NCI-H1694 treated with DMSO at 0.1 percent for 48 hours (cell line): ENCODE measurements at places on chromosomes 11 and 22.

- no peak for DNase-seq
Observed at GRCh38 chr11:70580036-70580805, 181.9 kb downstream of the CTTN start.

- no peak for DNase-seq
Observed at GRCh38 chr11:9259981-9260837, 4.9 kb downstream of the DENND5A start.

- no peak for DNase-seq
Observed at GRCh38 chr11:128920666-128921065, 22.0 kb downstream of the TP53AIP1 start.

GRCh38 chr11:65781152-65781961, 581 bp upstream of the AP5B1 start:
- DNase-seq = no peak

DNA sequence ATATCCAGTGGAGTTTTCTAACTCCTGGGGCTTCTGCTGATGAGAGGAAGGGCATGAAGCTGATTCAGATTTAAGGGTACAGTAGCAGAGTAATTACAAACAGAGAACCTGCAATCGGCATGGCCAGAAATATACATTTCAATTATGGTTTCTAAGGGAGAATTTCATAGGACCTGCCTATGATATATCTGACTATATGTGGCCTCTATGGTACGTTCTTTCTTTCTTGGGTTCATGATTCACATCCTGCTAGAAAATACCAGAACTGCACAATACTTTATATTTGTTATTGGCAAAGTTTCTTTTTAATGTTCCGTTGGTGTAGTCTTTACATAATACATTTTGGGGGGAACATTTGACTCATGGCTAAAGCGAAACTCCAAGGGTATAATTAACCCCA, 63.1 kb upstream of the TTC12 start:
- DNase-seq = no peak

DNA sequence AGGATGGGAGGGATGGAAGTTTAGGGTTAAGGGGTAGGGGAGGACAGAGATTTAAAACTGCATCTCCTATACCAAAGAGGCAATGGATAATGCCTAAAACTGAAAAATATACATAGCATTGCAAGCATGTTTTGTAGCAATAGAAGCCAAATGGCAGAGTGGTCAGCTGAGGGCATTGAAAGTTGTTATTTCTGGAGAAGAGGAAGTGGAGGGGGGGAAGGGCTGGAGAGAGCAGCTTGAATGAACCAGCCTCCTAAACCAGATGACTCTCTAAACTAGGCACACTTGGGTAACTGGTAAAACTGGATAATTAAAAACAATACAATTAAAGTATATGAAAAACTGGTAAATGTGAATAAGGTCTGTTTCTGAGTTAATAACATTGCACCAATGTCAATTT, 70.3 kb upstream of the TP53I11 start:
- DNase-seq = no peak

DNA sequence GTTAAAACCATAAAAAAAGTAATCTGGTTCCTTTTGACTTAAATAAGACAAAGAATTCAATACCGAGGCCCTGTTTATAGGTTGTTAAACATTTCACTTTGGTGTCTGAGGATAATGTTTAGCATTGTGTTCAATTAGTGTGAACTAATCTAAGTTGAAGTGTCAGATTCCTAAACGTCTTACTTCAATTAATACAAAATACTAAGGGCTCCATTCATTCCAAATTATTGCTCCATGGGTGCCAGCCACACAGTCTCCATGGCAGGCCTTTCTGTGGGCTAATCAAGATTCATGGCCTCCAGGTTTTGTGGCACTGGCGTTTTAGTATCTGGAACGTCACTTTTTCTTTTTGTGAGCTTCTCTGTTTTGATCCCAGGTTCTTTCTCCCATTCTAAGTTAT, 89.4 kb downstream of the TMEM135 start:
- no peak for DNase-seq

DNA sequence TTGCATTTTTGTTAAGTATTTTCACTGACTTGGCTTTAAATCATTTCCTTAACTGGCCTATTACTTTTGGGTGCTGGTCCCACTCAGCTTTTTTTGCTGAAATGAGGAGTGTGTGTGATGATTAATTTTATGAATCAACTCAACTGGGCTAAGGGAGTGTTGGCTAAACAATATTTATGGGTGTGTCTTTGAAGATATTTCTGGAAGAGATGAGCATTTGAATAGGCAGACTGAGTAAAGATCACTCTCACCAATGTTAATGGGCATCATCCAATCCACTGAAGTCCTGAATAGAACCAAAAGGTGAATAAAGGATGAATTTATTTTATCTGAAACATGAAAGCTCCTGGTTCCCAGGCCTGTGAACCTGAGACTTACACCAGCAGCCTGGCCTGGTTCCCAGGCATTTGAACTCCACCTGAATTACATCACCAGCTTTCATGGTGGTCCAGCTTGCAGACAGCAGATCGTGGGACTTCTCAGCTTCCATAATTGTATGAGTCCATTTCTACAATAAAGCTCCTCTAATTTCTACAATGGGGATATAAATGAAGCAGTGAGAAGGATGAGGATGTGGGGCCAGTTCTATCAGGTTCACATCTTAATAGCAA, 241.3 kb upstream of the ZC3H12C start:
- DNase-seq = no peak

- DNase-seq = no peak
Observed at GRCh38 chr11:4026389-4026788, 68.2 kb upstream of the RRM1 start.

DNA sequence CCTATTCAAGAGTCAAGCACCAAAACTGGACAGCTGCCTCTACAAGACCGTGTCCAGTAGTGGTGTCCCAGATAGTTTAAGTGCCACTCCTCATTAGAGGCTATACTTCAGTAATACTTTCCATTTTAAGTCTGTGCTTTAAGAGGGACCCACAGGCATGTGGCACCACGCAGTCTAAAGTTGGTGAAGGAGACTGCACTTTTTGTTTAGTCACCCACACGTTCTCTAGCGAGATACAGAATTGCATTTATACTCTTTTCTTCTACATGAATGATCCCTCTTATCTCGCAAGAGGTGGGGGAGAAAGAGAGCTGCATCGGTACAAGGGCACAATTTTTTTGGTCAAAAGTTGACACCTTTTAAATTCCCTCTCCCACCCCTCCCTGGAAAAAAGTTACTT, 41.5 kb downstream of the DDX6 start:
- no peak for DNase-seq

- no peak for DNase-seq
Observed at GRCh38 chr11:128757235-128757711, 63.4 kb downstream of the FLI1 start.

GRCh38 chr11:1055109-1055703, 18.7 kb upstream of the MUC6 start:
- DNase-seq = no peak

DNA sequence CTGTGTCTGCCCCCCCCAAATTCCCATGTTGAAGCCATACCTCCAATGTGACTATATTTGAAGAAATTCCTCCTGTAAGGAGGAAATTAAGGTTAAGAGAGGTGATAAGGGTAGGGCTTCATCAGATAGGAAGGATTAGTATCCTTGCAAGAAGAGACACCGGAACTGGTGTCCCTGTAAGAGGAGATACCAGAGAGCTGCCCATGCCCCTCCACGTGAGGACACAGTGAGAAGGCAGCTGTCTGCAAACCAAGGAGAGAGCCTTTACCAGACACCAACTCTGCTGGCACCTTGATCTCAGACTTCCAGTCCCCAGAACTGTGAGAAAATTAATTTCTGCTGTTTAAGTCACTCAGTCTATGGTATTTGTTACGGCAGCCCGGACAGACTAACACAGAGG, 109.3 kb downstream of the ARFGAP2 start:
- DNase-seq = no peak

DNA sequence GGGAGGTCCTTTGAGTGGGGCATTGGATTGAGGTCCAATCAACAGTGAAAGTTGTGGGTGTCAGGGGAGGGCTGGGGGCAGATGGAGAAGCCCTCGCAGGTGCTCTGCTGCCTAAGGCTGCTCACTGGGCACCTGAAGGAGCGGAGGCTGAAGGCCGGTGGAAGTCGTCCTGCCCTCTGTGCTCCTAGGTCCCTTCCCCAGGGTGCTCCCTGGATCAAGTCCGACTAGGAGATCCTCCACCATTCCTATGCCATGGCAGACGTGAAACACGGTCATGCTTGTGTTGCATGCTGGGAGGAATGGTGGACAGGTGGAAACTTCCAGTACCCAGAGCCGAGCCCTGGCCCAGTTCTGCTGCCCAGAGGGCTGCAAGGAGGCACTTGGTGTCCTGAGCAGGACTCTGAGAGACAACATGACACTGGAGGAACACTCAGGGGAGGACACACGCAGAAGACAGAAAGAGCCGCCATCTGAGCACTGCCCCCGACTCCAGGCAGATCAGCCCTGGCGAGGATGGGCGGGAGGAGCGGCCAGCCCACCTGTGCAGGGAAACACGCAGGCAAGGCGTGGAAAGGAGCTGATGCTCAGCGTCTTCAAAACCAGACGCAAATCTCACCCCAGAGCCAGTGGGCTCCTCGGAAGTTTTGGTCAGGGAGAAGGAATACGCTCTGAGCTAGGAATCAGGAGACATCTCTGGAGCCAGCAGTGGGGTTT, 786.8 kb downstream of the BRD1 start:
- DNase-seq = no peak

DNA sequence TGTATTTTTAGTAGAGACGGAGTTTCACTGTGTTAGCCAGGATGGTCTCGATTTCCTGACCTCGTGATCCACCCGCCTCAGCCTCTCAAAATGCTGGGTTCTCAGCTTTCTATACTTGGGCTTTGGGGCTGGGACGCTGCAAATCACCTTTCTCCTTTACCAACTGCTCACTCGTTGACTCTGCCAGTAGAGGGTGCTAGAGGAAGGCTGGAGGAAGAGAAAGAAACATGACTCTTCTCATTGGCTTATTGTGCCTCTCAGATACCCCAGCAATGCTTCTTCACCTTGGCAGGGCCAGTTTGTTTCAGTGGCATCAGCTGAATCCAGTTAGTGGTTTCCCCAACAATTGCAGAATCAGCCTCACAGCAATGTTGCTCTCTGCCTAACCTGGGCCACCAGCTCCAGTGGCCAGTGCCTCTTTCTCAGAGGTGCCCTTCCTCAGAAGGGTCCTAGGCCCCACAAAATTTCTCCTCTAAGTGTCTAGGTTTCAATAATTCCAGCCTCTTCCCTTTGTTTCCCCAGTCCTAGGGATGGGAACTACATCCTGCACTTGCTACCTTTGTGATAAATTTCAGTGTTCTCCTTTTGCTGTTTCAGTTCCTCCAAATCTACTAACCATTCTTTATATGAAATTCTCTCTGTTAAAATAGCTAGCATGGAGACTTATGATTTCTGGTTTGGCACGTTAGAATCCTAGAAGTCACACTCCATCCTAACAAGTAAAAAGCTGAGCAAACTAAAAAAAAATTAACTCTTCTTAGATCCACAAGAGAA, 71.5 kb upstream of the VSTM5 start:
- no peak for DNase-seq

GRCh38 chr11:3146612-3147256, 18.4 kb downstream of the OSBPL5 start:
- no peak for DNase-seq

GRCh38 chr22:39985383-39986035, 9.2 kb upstream of the FAM83F start:
- DNase-seq = no peak

DNA sequence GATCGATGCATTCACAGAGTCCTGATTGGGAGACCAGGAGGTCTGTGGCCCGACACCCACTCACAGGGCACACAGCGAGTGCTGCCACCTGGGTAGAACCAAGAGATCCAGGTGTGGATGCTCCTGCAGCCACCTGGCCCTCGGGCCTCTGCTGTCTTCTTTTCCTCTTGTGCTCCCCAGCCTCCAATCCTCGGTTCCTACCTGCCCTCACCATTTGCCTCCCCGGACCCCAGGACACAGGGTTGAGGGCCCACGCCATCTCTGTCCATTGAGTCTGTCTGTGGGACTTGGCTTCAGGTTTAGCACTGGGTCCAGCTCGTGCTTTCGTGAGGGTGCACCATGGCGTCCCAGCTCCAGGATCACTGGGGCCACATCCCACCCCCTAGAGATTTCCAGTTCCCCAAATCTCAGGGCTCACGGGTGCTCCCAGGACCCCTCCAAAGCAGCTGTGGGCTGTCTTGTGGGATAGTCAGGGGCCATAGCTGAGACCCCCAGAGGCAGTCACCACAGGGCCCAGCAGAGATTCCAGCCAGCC, 591.1 kb downstream of the BRD1 start:
- DNase-seq = no peak

- no peak for DNase-seq
Observed at GRCh38 chr11:94513091-94513490, 830 bp downstream of the C11orf97 start.

- no peak for DNase-seq
Observed at GRCh38 chr22:24822471-24822870, 16.5 kb downstream of the SGSM1 start.

GRCh38 chr11:2766166-2766565, 66.4 kb upstream of the KCNQ1OT1 start:
- no peak for DNase-seq

DNA sequence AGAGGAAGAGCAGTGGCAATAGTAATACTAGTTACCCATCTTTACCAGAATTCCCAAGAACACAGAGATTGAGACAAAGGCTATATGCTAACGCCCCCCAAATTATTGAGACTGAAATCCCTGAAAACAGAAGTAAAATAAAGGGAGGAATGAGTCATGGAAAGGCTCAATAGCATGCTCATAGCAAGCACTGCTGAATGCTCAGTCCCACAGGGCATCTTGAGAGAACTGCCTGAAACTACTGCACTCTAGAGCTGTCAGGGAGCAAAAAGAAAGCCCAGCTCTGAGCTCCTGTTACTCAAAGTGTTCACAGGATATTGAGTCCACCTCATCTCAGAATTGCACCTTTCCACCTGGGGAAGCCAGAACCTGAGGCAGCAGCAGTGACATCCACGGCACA, 44.1 kb upstream of the FIBIN start:
- DNase-seq = no peak

DNA sequence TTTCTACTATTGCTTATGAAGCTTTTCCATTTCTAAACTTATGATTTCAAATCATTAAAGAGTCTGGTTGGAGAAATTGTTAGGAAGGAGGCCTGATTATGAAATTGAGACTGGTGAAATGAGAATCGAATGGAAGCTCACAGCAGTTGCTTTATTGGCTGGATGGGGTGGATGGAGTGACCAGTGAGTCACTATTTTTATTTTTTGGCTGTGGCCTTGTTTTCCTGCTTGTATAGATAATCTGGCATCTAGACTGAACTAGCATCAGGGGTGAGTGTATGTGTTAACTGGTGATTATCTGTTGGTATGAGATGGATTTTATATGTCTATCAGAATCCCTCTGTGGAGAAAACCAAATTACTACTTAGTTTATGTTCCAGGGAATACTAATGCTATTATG, 36.2 kb downstream of the UVRAG start:
- no peak for DNase-seq

- DNase-seq = no peak
Observed at GRCh38 chr11:44475114-44475686, 90.3 kb upstream of the CD82 start.
